Chondrocyte (in vitro differentiated cells): ENCODE measurements at places on chromosomes 12 and 14. TPM values are rescaled to one million over a fixed set of nuclear protein-coding genes. Genes with fewer than 3 reads are reported as not detected.

RFX4 gene
- total RNA-seq = not detected in 3 replicates

HHIPL1 gene
- total RNA-seq = 1.6 to 5.9 TPM (median 5.6 TPM) in 3 replicates

BRAP gene
- total RNA-seq = 15.3 to 17.3 TPM (median 15.4 TPM) in 3 replicates

PAWR gene
- 127 to 157 TPM (median 137 TPM) in 3 replicates for total RNA-seq

WNT1 gene
- not detected in 3 replicates for total RNA-seq

CHGA gene
- total RNA-seq = not detected in 3 replicates

DEPDC4 gene
- 0.44 to 1.6 TPM (median 0.57 TPM) in 3 replicates for total RNA-seq

PRH2 gene
- total RNA-seq = not detected in 3 replicates

IFNG-AS1 gene
- total RNA-seq = 0.18 to 0.20 TPM in 2 of 3 replicates, not detected in the other

DIO3 gene
- not detected in 3 replicates for total RNA-seq

DNA sequence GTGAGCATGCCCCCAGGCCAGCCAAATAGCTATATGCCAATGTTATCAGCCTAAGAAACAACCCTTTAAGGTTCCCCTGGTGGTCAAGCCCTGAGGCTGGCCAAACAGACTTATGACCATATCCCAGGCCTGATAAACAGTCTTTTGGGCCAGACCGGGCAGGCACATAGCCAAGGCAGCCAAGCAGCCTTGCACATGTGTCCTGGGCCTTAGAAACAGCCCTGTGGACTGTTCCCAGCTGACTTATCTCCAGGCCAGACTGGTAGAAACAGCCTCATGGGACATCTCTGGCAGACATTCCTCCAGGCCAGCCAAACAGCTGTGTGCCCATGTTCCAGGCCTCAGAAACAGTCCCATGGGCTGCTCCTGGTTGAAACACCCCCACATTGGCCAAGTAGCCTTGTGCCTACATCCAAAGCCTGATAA lies 295.0 kb upstream of the MGAT4C start:
- no peak overlapping the region for H3K4me3 ChIP-seq
- no peaks in the 10 kb centered on the region for H3K4me1 ChIP-seq
- no peak for DNase-seq
- peaks cover 2% of the 10 kb centered on the region for H3K27me3 ChIP-seq

GRCh38 chr12:80058586-80058985 lies 40.8 kb upstream of the OTOGL start:
- no peak overlapping the region for H3K4me3 ChIP-seq
- no peak overlapping the region for H3K27ac ChIP-seq
- H3K4me1 ChIP-seq = peaks cover 5% of the 10 kb centered on the region
- no peak for DNase-seq
- H3K36me3 ChIP-seq = no peaks in the 10 kb centered on the region
- no peaks in the 10 kb centered on the region for H3K27me3 ChIP-seq

GRCh38 chr14:22418631-22419030 lies 170.4 kb downstream of the DAD1 start:
- no peaks in the 10 kb centered on the region for H3K27me3 ChIP-seq
- H3K4me1 ChIP-seq = peaks cover 20% of the 10 kb centered on the region
- H3K36me3 ChIP-seq = no peaks in the 10 kb centered on the region
- H3K4me3 ChIP-seq = no peak overlapping the region
- no peak overlapping the region for H3K27ac ChIP-seq

DNA sequence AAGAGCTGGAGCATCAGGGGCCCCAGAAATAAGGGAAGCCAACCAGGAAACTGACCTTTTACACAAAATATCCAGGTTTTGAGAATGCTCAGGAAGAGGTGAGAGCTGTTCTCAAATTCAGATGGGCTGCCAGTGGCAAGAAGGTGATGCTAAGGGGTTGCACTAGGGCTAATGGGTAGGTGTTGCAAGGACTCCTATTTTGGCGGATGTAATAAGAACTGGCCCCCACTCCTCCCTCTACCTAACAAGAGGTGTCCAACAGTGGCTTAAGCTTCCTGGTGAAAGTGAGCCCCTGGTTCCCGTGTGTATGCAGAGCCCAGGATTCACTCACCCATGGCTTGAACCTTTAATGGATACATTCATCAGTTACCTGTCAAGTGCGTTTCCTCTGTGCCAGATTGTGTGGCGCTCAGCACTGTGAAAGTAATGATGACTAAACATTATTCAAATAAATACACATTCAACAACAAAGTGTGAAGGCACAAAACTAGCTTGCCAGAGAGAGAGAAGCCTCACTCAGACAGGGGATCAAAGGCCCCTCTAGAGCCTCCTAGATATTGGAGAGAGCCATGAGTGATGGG lies 705 bp upstream of the CHGA start:
- no peaks in the 10 kb centered on the region for H3K36me3 ChIP-seq
- no peaks in the 10 kb centered on the region for H3K4me1 ChIP-seq
- H3K27me3 ChIP-seq = peaks cover 61% of the 10 kb centered on the region
- no peak overlapping the region for H3K4me3 ChIP-seq
- H3K27ac ChIP-seq = no peak overlapping the region

DNA sequence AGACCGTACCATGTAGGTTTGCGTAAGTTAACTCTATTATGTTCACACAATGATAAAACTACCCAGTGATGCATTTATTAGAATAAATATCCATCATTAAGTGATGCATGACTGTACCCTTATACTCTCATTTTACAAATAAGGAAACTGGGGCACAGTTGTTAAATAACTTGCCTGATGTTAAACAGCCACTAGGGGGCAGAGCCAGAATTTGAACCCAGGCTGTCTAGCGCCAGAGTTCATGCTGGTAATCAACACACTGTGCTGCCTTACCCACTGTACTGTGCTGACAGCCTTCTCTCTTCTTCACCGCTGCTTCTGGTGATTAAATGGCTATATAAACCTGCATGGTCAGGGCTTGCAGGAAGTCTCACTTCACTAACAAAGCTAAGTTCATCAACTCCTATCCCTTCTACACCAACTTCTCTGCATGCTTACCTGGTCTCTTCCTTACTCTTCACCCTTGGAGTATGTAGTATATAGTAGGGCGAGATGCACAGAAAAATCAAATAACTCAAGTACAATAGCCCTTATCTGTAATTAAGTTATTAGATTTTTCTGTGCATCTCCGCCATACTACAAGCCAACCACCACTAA lies 43.6 kb upstream of the APPL2 start:
- no peaks in the 10 kb centered on the region for H3K27me3 ChIP-seq
- H3K27ac ChIP-seq = no peak overlapping the region
- no peak for DNase-seq
- no peaks in the 10 kb centered on the region for H3K4me1 ChIP-seq
- no peak overlapping the region for H3K4me3 ChIP-seq

- H3K27me3 ChIP-seq = peaks cover 34% of the 10 kb centered on the region
- no peak overlapping the region for H3K27ac ChIP-seq
- H3K4me1 ChIP-seq = no peaks in the 10 kb centered on the region
- no peak for DNase-seq
- no peaks in the 10 kb centered on the region for H3K36me3 ChIP-seq
Measured at GRCh38 chr12:78871566-78871965, 7.0 kb downstream of the SYT1 start.

GRCh38 chr12:24072302-24072701 lies 122.8 kb upstream of the SOX5 start:
- H3K4me3 ChIP-seq = no peak overlapping the region
- H3K4me1 ChIP-seq = peaks cover 44% of the 10 kb centered on the region
- no peaks in the 10 kb centered on the region for H3K27me3 ChIP-seq
- no peak overlapping the region for H3K27ac ChIP-seq
- no peaks in the 10 kb centered on the region for H3K36me3 ChIP-seq

DNA sequence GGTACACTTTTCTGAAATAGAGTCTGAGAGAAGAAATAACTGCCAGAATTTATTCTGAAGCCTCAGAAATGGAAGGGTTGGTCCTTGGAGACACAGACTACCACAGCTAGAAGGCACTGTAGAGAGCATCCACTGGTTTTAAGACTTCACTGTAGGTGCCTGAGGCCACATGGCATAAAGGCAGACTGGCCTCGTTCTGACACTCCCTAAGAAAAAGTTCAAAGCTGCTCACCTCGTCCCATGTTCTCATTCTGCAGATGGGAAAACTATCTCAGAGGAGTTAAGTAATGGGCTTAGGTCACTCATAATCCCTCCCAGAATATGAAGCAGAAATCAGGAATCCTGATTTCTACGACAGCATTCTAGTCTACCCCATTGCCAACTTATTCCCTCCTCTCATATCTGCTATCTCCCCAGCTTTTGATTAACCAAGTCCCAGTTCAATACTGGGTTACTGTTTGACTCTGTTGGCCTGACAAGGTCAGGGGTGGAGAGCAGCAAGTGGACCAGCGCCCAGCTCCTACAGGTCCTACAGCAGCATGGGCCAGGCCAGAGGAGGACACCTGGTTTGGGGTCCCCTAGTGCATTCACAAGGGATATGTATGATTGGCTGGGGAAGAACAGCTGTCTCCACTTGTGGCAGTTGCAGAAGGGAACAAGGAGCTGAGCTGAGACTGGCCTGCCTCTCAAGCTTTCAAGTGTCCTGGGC lies 3.7 kb downstream of the ITGA5 start:
- no peak for DNase-seq
- H3K27ac ChIP-seq = no peak overlapping the region
- no peaks in the 10 kb centered on the region for H3K27me3 ChIP-seq
- H3K36me3 ChIP-seq = peaks cover 2% of the 10 kb centered on the region
- no peak overlapping the region for H3K4me3 ChIP-seq

- DNase-seq = no peak
- H3K27ac ChIP-seq = no peak overlapping the region
- no peak overlapping the region for H3K4me3 ChIP-seq
- peaks cover 2% of the 10 kb centered on the region for H3K36me3 ChIP-seq
- no peaks in the 10 kb centered on the region for H3K27me3 ChIP-seq
Measured at GRCh38 chr12:68175557-68176061, 16.1 kb upstream of the IFNG start.

GRCh38 chr12:81378601-81379285 lies 300.9 kb downstream of the ACSS3 start:
- H3K36me3 ChIP-seq = no peaks in the 10 kb centered on the region
- H3K27me3 ChIP-seq = no peaks in the 10 kb centered on the region
- DNase-seq = no peak
- H3K27ac ChIP-seq = no peak overlapping the region

- H3K4me3 ChIP-seq = no peak overlapping the region
- no peak for DNase-seq
- H3K27me3 ChIP-seq = no peaks in the 10 kb centered on the region
- H3K36me3 ChIP-seq = peaks cover 52% of the 10 kb centered on the region
- no peaks in the 10 kb centered on the region for H3K4me1 ChIP-seq
Measured at GRCh38 chr12:2666411-2666810, 128.4 kb upstream of the FKBP4 start.

GRCh38 chr14:105204206-105204930 lies 23.3 kb upstream of the NUDT14 start:
- DNase-seq = no peak
- peaks cover 6% of the 10 kb centered on the region for H3K4me1 ChIP-seq
- no peaks in the 10 kb centered on the region for H3K27me3 ChIP-seq
- no peak overlapping the region for H3K4me3 ChIP-seq
- no peaks in the 10 kb centered on the region for H3K36me3 ChIP-seq

- H3K4me1 ChIP-seq = no peaks in the 10 kb centered on the region
- H3K4me3 ChIP-seq = no peak overlapping the region
- H3K36me3 ChIP-seq = no peaks in the 10 kb centered on the region
- no peak for DNase-seq
Measured at GRCh38 chr14:98494582-98494981, 777.4 kb downstream of the BCL11B start.

- no peak overlapping the region for H3K27ac ChIP-seq
- H3K4me1 ChIP-seq = no peaks in the 10 kb centered on the region
- no peaks in the 10 kb centered on the region for H3K27me3 ChIP-seq
- no peak overlapping the region for H3K4me3 ChIP-seq
- H3K36me3 ChIP-seq = no peaks in the 10 kb centered on the region
Measured at GRCh38 chr14:88225721-88226120, 97.3 kb downstream of the KCNK10 start.

DNA sequence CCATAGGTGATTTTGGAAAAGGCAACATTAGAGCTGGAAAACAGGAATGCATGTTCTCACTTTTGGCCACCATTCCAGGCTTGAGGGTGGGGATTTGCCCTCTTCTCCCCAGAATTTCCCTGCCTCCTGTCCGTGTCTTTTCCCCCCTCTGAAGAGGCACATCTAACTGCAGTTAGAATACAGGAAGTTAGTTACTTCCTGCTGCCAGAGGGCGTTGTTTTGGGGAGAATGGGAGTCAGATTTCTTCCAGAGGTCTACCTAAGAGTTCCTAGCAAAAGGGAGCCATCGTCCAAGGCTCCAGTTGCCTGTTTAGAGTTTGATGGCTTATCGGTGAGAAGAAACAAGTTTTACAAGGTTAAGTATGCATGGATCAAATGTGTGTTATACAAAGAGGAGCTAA lies 112.8 kb upstream of the IGF1 start:
- DNase-seq = no peak
- no peaks in the 10 kb centered on the region for H3K27me3 ChIP-seq
- no peaks in the 10 kb centered on the region for H3K4me1 ChIP-seq
- H3K27ac ChIP-seq = no peak overlapping the region
